Endothelial cell of umbilical vein (primary cell): ENCODE measurements at places on chromosomes 3 and 15. TPM values are rescaled to one million over a fixed set of nuclear protein-coding genes. Genes with fewer than 3 reads are reported as not detected.

The MST1 gene
- 6.1 and 8.7 TPM in 2 replicates for total RNA-seq

The PTH1R gene
- 0.46 and 0.65 TPM in 2 replicates for total RNA-seq

The IMPG2 gene
- 0.71 and 0.76 TPM in 2 replicates for total RNA-seq

The VWA5B2 gene
- total RNA-seq = not detected in 2 replicates

DNA sequence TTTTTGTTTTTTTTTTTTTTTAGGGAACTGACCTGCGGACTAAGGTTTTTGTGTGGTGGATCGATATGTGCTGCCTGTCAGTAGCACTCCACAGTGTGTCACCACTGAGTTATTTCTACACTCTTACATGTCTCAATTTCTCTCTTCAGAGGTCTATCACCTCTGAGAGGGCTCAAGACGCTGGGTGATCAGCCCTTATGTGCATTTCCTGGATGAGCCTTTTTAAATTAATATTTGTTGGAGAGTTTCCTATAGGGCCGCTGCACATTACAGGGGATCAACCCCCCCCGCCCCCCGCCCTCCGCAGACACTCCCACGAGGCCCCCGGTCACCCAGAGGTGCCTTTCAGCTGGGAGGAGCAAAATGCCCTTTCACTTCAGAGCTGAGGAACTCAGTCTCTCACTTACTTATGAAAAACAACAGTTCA lies 34.5 kb upstream of the AP4E1 start:
- DNase-seq = no peak

- DNase-seq = peak; percentile 81
Measured at GRCh38 chr15:34437687-34438086, at the start of gene GOLGA8A. Gene GOLGA8A (minus strand): TSS chr15:34437808. CDS start chr15:34389691, 48,117 bp downstream.

GRCh38 chr3:123283657-123284398 lies 82.1 kb downstream of the SEC22A start:
- no peak for DNase-seq
